Prostate gland (tissue), 2 donors: ENCODE measurements at places on chromosomes 7 and 10. TPM values are rescaled to one million over a fixed set of nuclear protein-coding genes. Genes with fewer than 3 reads are reported as not detected.
A peak's percentile ranks its signal among the peaks of the same experiment; 100 is the strongest.

ADAM12 gene
- 0.14 TPM for total RNA-seq

GRCh38 chr7:102138676-102139075, 148.0 kb upstream of the SH2B2 start:
- H3K36me3 ChIP-seq, result no peaks in the 10 kb centered on the region
- DNase-seq, result no peak
- H3K4me1 ChIP-seq, result no peaks in the 10 kb centered on the region
- H3K4me3 ChIP-seq, result no peak overlapping the region

- H3K27ac ChIP-seq, result no peak overlapping the region
- H3K27me3 ChIP-seq, result no peaks in the 10 kb centered on the region
- H3K36me3 ChIP-seq, result no peaks in the 10 kb centered on the region
- H3K4me1 ChIP-seq, result no peaks in the 10 kb centered on the region
- DNase-seq, result no peak
Measured at GRCh38 chr10:11725912-11726311, 16.3 kb upstream of the ECHDC3 start.

- no peaks in the 10 kb centered on the region for H3K36me3 ChIP-seq
- H3K27me3 ChIP-seq, result no peaks in the 10 kb centered on the region
- H3K4me1 ChIP-seq, result peaks cover 18% of the 10 kb centered on the region
- no peak overlapping the region for H3K27ac ChIP-seq
Measured at GRCh38 chr10:618229-618989, 71.1 kb downstream of the DIP2C start.

DNA sequence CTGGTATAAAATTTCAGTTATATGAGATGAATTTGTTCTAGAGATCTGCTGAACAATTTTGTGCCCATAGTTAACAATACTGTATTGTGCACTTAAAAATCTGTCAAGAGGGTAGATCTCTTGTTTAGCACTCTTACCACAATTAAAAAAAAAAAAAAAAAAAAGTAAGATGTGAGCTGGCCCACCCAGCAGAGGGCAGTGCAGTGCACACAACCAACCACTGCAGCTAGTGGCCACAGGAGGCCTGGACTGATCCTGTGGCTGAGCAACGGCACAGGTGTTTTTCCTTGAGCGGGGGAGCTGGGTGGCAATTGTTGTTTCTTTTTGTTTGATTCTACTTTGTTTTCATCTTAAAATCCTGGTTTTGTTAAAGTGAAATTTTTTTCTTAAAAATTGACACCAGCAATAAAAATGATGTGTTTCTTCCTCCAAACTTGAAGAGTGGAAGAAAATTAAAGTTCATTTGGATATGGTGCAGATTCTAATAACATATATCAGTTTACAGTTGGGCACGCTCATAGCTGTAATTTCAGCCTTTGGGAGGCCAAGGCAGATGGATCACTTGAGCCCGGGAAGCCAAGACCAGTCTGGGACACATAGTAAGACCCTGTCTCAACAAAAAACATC, 171.1 kb upstream of the TBX20 start:
- no peaks in the 10 kb centered on the region for H3K36me3 ChIP-seq
- DNase-seq, result peak; percentile 13
- H3K4me1 ChIP-seq, result no peaks in the 10 kb centered on the region
- no peaks in the 10 kb centered on the region for H3K27me3 ChIP-seq
